ENCODE measurements at places on chromosomes 1 and 21. TPM values are rescaled to one million over a fixed set of nuclear protein-coding genes. Genes with fewer than 3 reads are reported as not detected.

The TMEM269 gene
- polyA plus RNA-seq, result not detected

The SLC30A10 gene
- polyA plus RNA-seq, result 2.8 TPM

The RGSL1 gene
- polyA plus RNA-seq, result 0.13 TPM

The TNFRSF4 gene
- not detected for polyA plus RNA-seq

The FCGR3A gene
- 1.3 TPM for polyA plus RNA-seq

The ITGB2 gene
- polyA plus RNA-seq, result not detected

The PDPN gene
- 4.1 TPM for polyA plus RNA-seq

The NDC1 gene
- 11.6 TPM for polyA plus RNA-seq

The PMF1 gene
- polyA plus RNA-seq, result 18.5 TPM

The SH2D1B gene
- polyA plus RNA-seq, result not detected

The BCL2L15 gene
- not detected for polyA plus RNA-seq

The ZNHIT6 gene
- polyA plus RNA-seq, result 27.0 TPM

The TSPAN1 gene
- 0.78 TPM for polyA plus RNA-seq

The FAM151A gene
- polyA plus RNA-seq, result not detected

The ADPRS gene
- polyA plus RNA-seq, result 10.2 TPM

The OR10Z1 gene
- not detected for polyA plus RNA-seq

The HSD11B1 gene
- not detected for polyA plus RNA-seq

The LHX4 gene
- polyA plus RNA-seq, result not detected

The SPRR2E gene
- not detected for polyA plus RNA-seq

The HTR6 gene
- not detected for polyA plus RNA-seq

The TIE1 gene
- polyA plus RNA-seq, result not detected

The SEC16B gene
- 2.0 TPM for polyA plus RNA-seq

The PCAT6 gene
- polyA plus RNA-seq, result 0.69 TPM

The RAB3GAP2 gene
- 46.0 TPM for polyA plus RNA-seq

The HMGN1 gene
- 84.4 TPM for polyA plus RNA-seq

The KCNN3 gene
- 1.4 TPM for polyA plus RNA-seq

The COL6A1 gene
- polyA plus RNA-seq, result 7.6 TPM

The OR2L8 gene
- not detected for polyA plus RNA-seq

The MNDA gene
- not detected for polyA plus RNA-seq

The GNAT2 gene
- polyA plus RNA-seq, result not detected

Measured in Purkinje cell (primary cell).